Mammary epithelial cell (primary cell): ENCODE measurements at places on chromosomes 1 and 21. TPM values are rescaled to one million over a fixed set of nuclear protein-coding genes. Genes with fewer than 3 reads are reported as not detected.

GRCh38 chr1:39491146-39491921 is at the start of gene BMP8A:
Gene BMP8A, plus strand, starts transcription at chr1:39491636. Its CDS starts 356 bp downstream, at chr1:39491992.
- peak; percentile 51 for DNase-seq

The KRTAP21-2 gene
- total RNA-seq, result not detected

GRCh38 chr1:205907794-205908193 is 35.5 kb downstream of the SLC26A9 start:
- peak; percentile 30 for DNase-seq

GRCh38 chr1:162133566-162133965 is 64.1 kb downstream of the NOS1AP start:
- no peak for DNase-seq

GRCh38 chr1:25786887-25787759 is 12.9 kb upstream of the SELENON start:
- no peak for DNase-seq

GRCh38 chr1:206579747-206580437 is 32.4 kb downstream of the EIF2D start:
- DNase-seq, result peak; percentile 10

DNA sequence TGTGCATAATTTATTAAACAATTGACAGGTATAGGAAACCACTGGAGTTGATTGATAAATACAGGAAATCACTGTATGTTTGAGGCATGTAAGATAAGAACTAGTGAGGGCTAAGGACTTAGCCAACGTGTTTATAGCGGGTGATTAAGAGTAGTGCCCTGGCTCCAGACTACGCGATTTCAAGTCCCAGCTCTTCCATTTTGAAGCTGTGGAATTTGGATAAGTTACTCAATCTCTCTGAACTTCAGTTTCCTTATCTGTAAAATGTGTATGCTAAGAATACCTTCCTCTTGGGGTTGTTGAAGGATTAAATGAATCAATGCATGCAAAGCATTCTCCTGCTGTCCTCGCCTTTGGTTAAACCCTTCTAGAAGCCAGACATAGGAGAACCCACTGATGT is 143.3 kb upstream of the GJB5 start:
- DNase-seq, result no peak

The ZYG11A gene
- total RNA-seq, result 0.67 TPM

DNA sequence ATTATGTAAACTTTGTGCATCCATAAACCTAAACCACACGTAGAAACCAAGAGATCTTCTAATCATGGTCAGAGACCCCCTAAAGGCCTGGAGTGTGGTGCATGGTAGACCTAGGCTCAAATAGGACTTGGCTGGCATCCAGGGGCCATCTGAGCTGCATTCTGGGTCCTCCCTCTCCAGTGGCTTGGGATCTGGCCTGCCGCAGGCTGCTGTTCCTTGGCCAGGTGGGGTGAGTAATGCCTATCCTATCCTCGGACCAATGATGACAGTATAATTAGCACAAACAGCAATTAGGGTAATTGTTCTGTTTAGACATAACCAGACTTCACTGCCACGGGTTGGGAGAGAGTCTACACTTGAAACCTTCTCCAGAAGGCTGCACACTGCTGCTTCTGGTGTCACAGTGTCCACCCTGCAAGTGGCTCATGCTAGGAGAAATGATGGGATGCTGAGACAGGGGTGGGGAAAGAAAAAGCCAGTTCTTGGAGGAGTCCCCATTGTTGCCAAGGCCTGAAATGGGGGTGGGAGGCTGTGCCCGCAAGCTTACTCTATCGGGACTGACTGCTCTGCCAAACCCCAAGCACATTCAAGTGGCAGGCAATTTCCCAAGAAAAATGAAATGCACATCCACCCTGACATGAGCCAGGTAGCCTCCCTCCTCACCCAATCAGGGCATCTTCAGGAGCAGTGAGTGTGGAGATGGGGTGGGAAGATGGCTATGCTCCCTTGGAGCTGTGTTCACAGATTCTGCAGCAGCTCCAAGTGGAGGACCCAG is 12.5 kb upstream of the PKP1 start:
- DNase-seq, result no peak

The DNM3 gene
- 2.2 and 6.4 TPM in 2 replicates for total RNA-seq

GRCh38 chr21:23968722-23969647 is 1638.3 kb downstream of the MRPL39 start:
- no peak for DNase-seq

- DNase-seq, result no peak
These were observed 88.7 kb downstream of the TENT5C start for GRCh38 chr1:117694543-117694942.

GRCh38 chr1:27566462-27567145 is 37.3 kb downstream of the AHDC1 start:
- no peak for DNase-seq

The CYP2J2 gene
- total RNA-seq, result 3.2 TPM

The RAB3B gene
- 0.50 TPM for total RNA-seq

- DNase-seq, result peak; percentile 45
These were observed 1.1 kb downstream of the PLXNA2 start for GRCh38 chr1:208242941-208243526.

The C1orf53 gene
- 3.2 and 4.6 TPM in 2 replicates for total RNA-seq

GRCh38 chr1:98478121-98478520 is 183.4 kb upstream of the SNX7 start:
- DNase-seq, result peak; percentile 11

The PCSK9 gene
- total RNA-seq, result 0.67 TPM

DNA sequence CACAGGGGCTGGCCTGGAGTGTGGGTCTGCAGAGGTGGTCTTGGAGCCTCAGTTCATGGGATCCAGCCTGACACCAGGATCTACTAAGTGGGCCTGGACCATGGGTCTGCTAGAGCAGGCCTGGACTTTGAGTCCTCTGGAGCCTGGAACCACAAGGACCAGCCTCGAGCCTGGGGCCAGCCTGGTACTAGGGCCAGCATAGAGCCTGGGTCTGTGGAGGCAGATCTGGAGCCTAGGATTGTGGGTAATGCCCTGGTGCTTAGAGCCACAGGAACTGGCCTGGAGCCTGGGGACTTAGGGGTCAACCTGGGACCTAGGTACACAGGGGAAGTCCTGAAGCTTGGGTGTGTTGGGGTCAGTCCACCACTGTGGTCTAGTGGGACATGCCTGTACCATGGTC is 12.7 kb downstream of the LORICRIN start:
- no peak for DNase-seq

GRCh38 chr1:17535300-17535936 is 4.1 kb upstream of the ARHGEF10L start:
- DNase-seq, result no peak

The WNT9A gene
- total RNA-seq, result 7.2 TPM

The CFHR5 gene
- total RNA-seq, result not detected in 2 replicates

The FMO5 gene
- total RNA-seq, result 1.3 TPM

GRCh38 chr1:59352065-59352464 is 55.2 kb downstream of the FGGY start:
- DNase-seq, result no peak

- DNase-seq, result no peak
These were observed 26.6 kb downstream of the RGS21 start for GRCh38 chr1:192343344-192343743.

- DNase-seq, result no peak
These were observed 494 bp downstream of the UBE2J2 start for GRCh38 chr1:1273209-1273511.

The TMEM82 gene
- total RNA-seq, result not detected in 2 replicates

The LRRC41 gene
- 103 TPM for total RNA-seq

GRCh38 chr1:145960468-145961108 is 2.8 kb upstream of the LIX1L start:
- peak; percentile 20 for DNase-seq

The THEM5 gene
- total RNA-seq, result not detected in 2 replicates

The PER3 gene
- 3.7 TPM for total RNA-seq
